ENCODE measurements at places on chromosomes 13 and 19.

GRCh38 chr19:37953171-37953917, 46.3 kb downstream of the SIPA1L3 start:
- DNase-seq = no peak

- no peak for DNase-seq
Measured at GRCh38 chr19:48896191-48896720, 2.3 kb downstream of the TULP2 start.

DNA sequence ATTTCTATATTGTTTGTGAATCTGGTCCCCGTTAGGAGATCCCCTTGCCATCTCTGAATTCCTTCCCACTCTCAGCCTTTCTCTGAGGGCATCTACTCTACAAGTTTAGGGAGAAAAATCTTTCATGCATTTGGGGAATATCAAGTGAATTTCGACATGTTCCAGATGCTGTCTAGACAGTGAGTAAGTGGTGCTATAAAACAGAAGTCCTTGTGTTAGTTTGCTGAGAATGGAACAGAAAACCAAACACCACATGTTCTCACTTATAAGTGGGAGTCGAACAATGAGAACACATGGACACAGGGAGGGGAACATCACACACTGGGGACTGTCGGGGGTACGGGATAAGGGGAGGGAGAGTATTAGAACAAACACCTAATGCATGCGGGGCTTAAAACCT, 5.1 kb downstream of the OR7A10 start:
- no peak for DNase-seq

DNA sequence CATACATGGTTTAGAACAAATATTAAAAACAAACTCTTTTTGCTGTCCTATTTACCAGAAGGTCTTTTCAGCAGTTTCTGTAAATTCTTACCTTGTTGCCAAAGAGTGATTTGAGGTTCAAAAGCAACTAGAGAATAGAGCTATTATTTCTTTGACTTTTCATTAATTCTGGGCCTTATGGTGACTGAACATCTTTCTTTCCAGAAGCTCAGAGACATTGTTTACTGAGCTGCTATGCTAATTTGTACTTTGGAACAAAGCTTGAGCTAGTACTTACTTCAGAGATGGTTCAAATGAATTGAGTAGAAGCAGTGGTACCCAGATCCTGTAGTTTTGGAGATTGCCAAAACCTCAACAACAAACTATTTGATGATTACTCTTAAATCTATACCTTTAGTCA, 331.2 kb downstream of the SPRY2 start:
- no peak for DNase-seq

DNA sequence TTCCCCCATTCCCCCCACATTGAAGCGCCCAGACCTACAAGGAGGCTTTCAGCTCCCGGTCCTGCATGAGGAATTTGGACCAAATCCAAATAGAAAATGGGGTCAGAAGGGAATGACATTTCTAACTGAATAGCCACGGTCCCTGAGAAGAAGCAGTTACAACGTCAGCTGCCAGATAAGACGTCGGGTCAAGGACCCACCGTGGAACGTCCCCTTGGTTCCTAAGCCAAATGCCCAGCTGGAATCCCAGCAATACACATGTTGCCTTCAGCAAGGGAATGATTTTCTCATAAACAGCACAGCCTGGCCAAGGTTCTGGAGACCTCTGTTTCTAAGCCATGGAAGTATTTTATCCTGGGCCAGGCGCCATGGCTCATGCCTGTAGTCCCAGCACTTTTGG, 109.1 kb upstream of the PEG3 start:
- no peak for DNase-seq

DNA sequence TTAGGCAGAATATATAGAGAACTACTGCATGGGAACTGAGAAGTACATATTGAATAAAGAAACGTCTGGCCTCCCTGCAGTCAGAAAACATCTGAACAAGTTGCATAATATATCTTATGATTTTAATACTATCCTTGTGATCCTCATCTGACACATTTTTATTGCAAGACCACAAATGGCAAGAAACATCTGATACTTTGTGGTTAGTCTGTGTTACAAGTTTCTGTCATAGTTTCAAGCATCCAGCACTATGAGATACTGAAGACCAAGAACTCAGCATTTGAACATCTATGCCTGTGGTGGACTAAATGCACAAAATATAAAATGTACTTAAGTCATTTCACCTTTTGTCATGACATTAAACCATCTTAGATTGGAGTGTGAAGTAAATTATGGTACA, 1175.8 kb upstream of the MIR17HG start:
- DNase-seq = no peak

DNA sequence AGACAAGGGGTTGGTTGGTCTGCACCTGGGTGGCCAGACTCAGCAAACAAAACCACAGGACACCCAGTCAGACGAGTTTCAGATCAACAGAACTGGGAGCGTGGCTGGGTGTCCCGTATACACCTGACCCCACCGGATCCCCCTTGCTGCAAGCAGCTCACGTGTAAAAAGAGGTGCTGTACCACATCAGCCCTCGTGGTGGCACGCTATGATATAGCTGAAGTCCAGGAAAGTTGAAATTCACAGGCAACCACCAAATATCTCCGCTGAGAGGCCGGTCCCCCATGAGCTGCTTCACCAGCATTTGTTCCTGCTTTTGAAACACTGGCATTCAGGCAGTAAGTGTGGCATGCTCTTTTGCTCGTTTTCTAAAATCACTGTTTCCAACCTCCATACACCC, 92.3 kb downstream of the TUBA3C start:
- no peak for DNase-seq

GRCh38 chr19:4120559-4121272, 3.2 kb downstream of the MAP2K2 start:
- DNase-seq = no peak

GRCh38 chr19:56842412-56842811, 1.9 kb upstream of the PEG3 start:
- DNase-seq = no peak

GRCh38 chr19:4139614-4140236, 13.7 kb upstream of the CREB3L3 start:
- peak; percentile 86 for DNase-seq

DNA sequence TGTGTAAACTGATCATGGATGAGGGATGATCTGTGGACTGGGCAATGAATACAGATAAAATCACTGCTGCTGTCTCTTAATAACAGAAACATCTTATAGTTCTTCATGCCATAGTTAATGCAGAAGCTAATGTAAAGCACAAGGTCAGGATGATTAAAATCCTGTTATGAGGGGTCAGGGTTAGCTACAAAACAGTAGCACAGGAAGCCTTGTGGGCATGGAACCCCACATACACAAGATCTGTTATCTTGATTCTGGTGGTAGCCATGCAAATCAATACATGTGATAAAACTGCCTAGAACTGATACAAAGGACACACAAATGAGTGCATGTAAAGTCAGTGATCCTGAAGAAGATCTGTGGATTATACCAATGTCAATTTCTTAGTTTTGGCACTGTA, 96.4 kb downstream of the KLF12 start:
- no peak for DNase-seq

DNA sequence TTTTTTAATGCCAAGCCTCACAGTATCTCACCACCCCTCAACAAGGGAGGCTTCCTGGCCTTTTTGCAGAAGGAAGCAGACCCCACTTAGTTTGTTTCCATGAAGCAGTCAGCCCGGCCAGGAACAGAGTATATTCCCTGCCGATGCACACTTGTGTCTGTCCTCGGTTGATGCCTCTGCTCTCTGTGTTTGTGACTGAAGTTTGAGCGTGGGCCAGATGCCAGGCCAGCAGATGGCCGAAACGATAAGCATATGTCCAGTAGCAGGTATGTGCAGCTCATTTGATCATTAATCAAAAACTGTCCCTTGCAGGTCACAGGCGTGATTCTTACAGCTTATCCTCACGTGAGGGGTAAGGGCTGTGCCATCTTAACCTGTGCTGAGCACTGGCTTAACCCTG, 144.0 kb downstream of the IRS2 start:
- no peak for DNase-seq

DNA sequence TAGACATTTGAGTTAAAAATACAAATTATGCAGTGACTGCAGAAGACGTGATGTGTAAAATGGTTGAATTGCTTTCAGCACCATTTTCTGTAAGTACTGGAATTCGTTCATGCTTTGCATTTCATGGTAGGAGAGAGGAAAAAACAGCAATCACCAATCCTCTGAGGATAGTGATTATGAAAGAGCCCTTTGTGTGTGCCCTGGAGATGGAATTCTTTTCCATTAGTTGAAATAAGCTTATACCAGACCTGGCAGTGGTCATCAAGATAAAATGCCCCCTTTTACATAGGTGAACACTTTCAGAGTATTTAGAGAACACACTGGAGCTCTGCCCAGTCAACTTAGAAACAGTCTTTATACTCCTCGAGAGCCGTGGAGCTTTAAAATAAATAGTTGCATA, 1.7 kb downstream of the CNMD start:
- DNase-seq = no peak

DNA sequence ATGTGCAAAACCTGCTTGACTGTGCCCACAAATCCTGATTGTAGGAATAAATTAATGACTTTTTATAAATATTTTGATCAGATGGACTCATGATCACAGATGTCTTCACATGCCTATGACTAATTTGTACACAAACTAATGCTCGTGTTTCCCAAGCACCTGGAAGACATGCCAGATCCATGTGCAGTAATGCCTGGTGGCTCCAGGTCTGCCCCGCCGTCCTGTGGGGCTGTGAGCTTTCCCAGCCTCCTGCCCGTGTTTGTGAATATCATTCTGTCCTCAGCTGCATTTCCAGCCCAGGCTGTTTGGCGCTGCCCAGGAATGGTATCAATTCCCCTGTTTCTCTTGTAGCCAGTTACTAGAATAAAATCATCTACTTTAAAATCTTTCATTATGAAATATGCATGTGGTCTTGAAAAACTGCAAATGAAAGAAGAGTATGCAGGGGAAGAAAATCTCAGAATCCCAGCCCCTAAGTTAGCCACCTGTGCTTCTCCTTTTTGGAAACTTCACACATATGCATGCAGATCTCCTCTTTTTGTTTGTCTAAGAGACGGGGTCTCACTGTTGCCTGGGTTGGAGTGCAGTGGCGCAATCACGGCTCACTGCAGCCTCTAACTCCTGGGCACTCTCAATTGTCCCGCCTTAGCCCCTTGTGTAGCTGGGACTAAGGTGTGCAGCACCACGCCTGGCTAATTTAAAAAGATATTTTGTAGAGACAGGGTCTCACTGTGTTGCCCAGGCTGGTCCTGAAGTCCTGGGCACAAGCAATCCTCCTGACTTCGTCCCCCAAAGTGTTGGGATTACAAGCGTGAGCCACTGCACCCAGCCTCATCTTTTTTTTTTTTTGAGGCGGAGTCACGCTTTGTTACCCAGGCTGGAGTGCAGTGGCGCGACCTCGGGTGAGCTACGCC, 6.2 kb downstream of the RPL28 start:
- DNase-seq = no peak

- no peak for DNase-seq
Measured at GRCh38 chr19:27746691-27747380, 1466.1 kb downstream of the UQCRFS1 start.

DNA sequence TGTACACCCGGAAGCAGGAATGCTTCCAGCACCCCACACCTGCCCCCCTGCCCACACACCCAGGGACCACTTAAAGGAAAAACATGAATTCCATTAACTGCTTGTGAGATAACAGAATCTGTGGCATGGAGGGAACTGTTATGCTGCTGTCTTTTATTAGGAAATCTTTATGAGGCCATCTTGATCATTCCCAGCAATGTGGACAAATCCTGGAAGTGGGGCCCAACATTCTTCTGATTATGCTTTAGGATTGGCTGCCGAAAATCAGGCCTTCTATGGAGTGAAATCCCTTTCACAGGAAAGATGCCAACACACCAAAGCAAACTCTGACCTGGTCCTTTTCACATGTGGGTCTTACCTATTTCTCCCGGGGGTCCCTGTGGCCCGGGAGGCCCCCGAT, 114.5 kb downstream of the COL4A1 start:
- DNase-seq = no peak

GRCh38 chr19:21569494-21569865, 64.1 kb downstream of the ZNF429 start:
- DNase-seq = peak; percentile 55

- no peak for DNase-seq
Measured at GRCh38 chr19:15893477-15893876, 4.4 kb downstream of the CYP4F2 start.

GRCh38 chr13:26836626-26837025, 76.0 kb upstream of the GPR12 start:
- no peak for DNase-seq

GRCh38 chr13:90197722-90198121, 1149.8 kb upstream of the MIR17HG start:
- no peak for DNase-seq

- DNase-seq = no peak
Measured at GRCh38 chr13:29165840-29166239, 345.7 kb downstream of the MTUS2 start.

DNA sequence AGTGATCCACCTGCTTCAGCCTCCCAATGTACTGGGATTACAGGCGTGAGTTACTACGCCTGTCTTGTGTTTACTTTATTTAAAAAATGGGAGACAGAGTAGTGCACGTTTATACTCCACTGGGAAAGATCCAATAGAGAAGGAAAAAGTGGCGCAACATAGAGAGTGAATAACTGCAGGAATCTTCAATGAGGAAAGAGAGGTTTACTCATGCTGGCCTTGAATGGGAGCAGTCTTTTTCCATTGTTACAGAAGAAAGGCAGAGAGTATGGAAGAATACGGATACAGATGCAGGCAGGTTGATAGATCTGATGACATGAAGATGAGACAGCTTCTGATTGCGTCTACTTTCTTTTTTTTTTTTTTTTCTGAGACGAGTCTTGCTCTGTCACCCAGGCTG, 4.6 kb upstream of the WDFY2 start:
- DNase-seq = no peak

DNA sequence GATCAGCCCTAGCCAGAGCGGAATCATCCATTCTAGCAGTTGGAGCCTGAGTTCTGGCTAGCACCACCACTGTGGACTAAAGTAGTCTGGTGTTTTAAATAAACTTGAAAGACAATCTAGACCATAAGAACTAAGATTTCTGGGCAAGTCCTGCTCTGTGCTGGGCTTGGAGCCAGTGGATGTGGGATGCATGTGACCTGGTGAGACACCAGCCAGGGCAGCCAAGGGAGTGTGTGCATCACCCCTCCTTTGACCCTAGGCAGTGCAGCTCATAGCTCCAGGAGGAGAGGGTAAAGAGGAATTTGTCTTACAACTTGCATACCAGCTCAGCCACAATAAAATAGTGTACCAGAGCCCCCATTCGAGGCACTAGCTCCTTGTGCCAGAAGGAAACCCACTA, 21.0 kb downstream of the ITGBL1 start:
- DNase-seq = no peak

GRCh38 chr13:34637138-34637537, 304.9 kb upstream of the NBEA start:
- no peak for DNase-seq

GRCh38 chr19:6023085-6023682, 45.2 kb upstream of the RANBP3 start:
- no peak for DNase-seq

- peak; percentile 12 for DNase-seq
Measured at GRCh38 chr13:113904411-113904810, 40.5 kb upstream of the GAS6 start.

DNA sequence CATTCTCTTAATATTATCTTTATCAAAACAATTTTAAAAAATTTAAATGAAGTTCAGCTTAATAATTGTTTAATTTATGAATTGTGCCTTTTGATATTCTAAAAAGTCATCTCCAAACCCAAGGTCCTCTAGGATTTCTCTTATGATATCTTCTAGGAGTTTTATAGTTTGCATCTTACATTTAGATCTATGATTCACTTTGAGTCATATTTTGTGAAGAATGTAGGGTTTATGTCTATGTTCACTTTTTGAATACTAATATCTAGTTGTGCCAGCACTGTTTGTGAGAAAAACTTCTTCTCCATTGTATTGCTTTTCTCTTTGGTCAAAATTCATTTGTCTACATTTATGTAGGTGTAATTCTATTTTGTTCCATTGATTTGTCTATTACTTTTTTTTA, 1068.4 kb upstream of the SPRY2 start:
- no peak for DNase-seq

Data from stimulated activated CD4-positive, alpha-beta T cell treated with anti-CD3 and anti-CD28 coated beads, Interleukin-12 subunit alpha, Interleukin-12 subunit beta, amount 100 ng/mL, for 48 hours (primary cell).